AG04450 (cell line): ENCODE measurements at places on chromosomes 5 and 9. TPM values are rescaled to one million over a fixed set of nuclear protein-coding genes. Genes with fewer than 3 reads are reported as not detected.

DNA sequence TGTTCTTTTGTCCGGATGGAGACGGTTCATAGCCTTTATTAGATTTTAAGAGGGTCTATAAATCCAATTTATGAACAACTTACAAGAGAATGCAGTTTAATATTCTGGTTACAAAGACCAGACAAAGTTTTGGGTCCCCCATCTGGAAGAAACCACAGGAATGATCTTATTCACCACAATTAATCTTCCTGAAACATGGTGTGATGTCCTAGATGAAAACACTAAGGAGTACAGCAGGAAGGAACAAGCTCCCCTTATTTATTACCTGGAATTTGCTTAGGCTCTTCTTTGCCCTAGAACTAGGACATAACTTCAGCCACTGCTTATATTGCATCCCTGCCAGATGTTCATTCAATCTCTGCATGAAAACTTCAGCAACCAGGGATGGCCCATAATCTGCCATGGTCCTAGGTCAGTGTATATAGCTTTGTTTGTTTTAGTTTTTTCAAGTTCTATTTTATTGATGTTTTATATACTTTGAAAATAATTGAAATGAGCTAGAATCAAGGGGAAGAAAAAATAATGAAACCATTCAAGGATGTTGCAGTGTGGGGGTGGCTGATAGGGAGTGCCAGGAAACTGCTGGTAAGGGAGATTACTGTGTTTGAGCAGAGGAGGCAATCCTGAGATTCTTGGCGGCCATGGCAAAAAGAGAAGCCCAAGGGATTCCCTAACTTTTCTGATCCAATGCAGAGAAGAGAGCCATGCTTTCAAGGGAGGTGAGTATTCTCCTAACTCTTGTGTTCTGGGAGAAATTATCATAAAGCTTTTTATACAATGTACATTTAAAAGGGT is 16.8 kb downstream of the TXNDC8 start:
- no peak for DNase-seq

NEURL1B gene
- polyA plus RNA-seq = 1.8 and 2.0 TPM in 2 replicates

GRCh38 chr9:124213396-124213795 is 44.4 kb upstream of the NEK6 start:
- DNase-seq = no peak

GRCh38 chr5:74934949-74935751 is 69.0 kb upstream of the FAM169A start:
- DNase-seq = no peak
